Germinal center (tissue), 1 donor: ENCODE measurements at places on chromosomes 3 and 15.

- no peak for DNase-seq
These were observed 281.7 kb upstream of the RASGRP1 start for GRCh38 chr15:38846346-38846745.

GRCh38 chr3:58013973-58014649, 5.9 kb downstream of the FLNB start:
- no peak for DNase-seq

GRCh38 chr3:72309661-72310418, 524.9 kb upstream of the PROK2 start:
- peak; percentile 22 for DNase-seq

- no peak for DNase-seq
These were observed 44.8 kb upstream of the RAF1 start for GRCh38 chr3:12708584-12709192.

GRCh38 chr15:89057506-89058133, 30.6 kb upstream of the ABHD2 start:
- peak; percentile 82 for DNase-seq

- no peak for DNase-seq
These were observed 37.1 kb downstream of the ADAMTS9 start for GRCh38 chr3:64650715-64651114.

DNA sequence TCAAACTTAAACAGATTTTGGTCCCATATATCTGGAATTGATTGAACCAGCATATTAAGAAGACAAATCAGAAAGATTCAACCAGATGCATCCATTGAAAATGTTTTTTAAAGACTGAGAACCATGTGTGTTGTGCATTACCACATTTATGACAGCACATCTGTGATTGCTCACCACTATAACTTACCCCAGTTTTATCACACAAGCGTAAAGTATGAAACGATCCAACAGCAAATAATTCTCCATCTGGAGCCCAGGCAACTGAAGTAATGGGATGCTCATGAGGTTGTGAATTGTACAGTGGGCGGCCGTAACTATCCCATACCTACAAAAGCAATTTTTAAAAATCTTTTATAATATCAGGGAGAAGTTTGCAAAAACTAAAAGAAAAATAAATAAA, 43.2 kb downstream of the IFT80 start:
- DNase-seq, result no peak

DNA sequence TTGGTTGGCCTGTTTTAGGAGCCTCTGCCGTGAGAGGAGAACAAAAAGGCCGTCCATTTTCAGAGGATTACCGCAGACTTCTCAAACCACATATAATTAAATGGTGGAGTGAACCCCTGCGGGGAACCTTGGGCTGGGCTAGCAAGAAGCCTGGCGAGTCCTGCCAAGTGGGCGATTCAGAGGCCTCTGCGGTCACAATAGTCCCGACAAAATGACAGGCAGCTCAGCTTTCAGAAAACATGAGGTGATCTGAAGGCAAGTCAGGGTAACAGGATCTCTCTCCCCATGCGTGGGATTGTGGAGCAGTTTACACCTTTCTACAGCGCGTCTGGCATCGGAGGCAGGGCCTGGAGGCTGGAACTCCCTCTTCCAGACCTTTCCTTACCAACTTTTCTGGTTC, 134.8 kb downstream of the ASB7 start:
- DNase-seq, result no peak

- no peak for DNase-seq
These were observed 453.7 kb downstream of the NAALADL2 start for GRCh38 chr3:175312791-175313190.

DNA sequence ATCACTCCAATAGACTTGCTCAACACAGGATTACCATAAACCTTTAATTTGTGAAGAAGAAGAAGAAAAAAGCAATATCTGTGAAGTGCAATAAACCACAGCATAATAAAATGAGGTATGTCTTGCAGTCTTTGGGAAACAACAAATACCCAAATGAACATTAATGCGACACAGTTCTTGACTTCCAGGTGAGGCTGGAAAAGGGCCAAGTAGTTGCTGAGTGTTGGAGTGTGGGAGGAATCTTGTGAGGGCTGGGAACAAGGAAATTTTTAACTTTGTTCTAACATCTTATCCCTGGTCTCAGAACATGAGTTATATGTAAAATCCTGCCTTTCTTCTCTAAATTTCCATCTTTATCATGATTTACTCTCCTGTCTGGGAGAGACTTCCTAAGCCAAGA, 206.5 kb downstream of the DTWD1 start:
- DNase-seq, result no peak

DNA sequence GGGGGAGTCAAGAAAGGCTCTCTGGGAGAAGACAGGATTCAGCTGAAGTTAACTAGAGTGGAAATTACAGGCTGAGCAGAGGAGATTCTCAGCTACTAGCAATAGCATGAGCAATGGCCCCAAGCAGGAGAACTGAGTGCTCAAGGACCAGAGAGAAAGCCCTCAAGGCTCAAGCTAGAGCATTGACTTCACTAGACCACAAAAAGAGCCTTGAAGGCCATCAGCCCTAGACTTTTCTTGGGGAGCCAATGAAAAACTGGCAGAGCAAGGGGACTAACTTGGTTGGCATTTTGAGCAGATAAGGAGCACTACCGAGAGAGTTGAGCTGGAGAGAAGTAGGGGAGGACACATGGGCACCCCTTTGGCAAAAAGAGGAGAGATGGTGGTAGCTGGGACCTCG, 277.6 kb downstream of the FEZF2 start:
- no peak for DNase-seq

DNA sequence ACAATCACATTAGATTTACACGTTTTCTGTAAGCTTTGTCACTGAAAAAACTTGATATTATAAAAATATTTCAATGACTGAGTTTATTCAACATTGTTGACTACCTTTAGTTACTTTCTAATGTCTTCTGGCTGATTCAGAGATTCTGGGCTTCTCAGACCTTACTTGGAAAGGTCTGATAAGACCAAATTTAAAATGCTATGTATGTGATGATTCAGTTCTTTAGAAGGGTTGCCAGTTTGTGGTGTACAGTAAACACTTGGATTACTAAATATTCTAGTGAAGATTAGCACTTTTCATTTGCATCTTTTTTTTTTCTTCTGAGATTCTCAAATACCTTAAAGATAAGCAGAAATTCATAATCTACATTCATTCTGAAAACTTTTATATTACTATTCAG, 49.8 kb downstream of the SGO1 start:
- DNase-seq, result no peak

- DNase-seq, result no peak
These were observed 8.7 kb downstream of the ATP8B4 start for GRCh38 chr15:50110285-50110684.

DNA sequence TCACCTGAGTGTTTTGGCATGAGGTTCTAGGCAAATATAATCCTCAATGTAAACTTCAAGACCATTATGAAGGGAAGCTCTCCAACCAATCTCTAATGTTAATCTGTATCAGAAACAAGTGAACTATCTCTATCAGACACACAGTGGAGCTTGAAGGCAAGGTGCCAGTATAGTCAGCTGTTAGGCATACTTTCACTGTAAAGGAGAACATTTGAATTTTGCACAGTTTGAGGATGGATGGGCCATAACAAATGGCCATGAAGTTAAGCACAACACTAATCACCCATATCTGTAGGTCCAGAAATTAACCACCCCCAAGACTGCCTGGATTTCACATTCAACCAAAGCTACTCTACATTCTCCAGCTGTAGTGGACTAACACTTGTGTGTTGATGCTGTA, 69.1 kb upstream of the LMOD3 start:
- DNase-seq, result no peak

DNA sequence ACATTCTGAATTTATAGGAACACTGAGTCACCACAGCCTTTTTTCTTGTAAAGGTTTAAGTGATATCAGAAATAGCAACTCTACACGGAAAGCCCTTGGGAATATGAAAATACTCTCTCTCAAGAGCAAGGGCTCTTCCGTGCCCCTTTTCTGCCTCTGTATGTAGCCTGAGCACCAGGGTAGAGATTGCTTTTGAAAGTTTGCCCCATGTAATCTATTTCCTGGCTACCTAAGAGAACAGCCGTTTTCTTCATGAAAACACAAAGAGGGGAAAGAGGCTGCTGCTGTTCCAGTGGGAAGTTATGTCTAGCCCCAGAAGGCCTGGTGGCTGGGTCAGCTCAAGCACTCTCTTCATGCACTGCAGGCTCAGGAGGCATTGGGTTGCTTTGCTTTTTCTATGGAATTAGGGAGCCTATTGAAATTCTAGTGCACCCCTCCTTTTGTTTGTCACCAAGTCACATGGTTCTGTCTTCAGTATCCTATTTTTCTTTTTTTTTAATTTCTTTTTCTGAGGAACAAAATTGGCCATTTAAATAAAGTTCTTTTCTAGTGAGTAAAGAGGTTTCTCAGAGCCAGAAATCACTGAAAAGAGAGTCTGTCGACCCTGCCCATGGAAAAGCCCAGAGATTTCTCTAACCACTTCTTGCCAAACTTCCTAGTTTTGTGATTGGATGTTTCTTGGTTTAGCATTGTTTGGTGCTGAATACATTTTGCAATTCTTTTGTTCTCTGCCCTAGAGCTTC, 39.5 kb downstream of the TIGIT start:
- no peak for DNase-seq

DNA sequence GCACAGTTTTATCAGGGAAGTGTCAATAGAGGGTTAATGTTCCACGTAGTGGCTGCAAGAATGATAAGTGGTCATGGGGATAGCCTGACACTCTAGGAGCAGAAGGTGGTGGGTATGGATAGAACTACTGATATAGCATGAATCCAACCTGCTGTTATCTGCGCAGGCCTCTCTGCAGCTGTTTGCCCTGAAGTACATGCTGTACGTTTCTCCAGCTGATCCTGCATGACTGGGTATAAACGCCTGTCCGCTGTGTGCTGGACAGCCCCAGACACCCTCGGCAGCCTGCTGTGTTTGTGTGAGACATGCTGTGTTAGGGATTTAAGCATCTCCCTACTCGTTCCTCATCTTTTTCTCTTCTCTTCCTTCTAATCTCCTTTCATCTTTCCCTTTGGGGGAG, 87.1 kb downstream of the LPP start:
- no peak for DNase-seq

- DNase-seq, result no peak
These were observed 510.8 kb downstream of the GABRG3 start for GRCh38 chr15:27481768-27482167.

- DNase-seq, result no peak
These were observed 23.2 kb upstream of the LCTL start for GRCh38 chr15:66588971-66589370.

DNA sequence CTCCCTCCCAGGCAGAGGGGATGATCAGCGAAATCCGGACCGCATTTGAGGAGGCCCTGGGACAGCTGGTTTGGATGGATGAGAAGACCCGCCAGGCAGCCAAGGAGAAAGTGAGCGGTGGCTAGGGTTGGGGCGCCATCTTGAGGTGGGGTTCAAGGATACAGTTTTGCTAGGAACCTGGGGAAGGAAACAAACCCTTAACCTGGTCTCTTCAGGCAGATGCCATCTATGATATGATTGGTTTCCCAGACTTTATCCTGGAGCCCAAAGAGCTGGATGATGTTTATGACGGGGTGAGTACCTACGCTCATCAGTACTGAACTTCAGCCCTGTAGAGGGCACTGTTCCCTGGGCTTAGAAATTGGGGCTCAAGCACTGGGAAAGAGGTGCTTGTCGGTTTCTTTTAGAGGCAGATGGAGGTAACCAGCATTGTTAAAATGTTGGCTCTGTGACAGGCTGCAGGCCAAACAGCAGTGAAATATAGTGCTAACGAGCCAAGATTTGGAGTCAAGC, 9.6 kb upstream of the PSMD2 start:
- DNase-seq, result peak; percentile 64
